ENCODE measurements at places on chromosomes 12 and 14. TPM values are rescaled to one million over a fixed set of nuclear protein-coding genes. Genes with fewer than 3 reads are reported as not detected.

The UNC79 gene
- 2.2 TPM for total RNA-seq

The DYRK4 gene
- total RNA-seq = 43.1 TPM

The PRH1 gene
- total RNA-seq = 17.4 TPM

The NXPH4 gene
- 0.71 TPM for total RNA-seq

The P2RX7 gene
- total RNA-seq = 0.12 TPM

The STAT2 gene
- total RNA-seq = 70.0 TPM

The C12orf54 gene
- not detected for total RNA-seq

The TSPAN9 gene
- total RNA-seq = 22.8 TPM

The TTC6 gene
- 0.40 TPM for total RNA-seq

The CFAP251 gene
- 1.6 TPM for total RNA-seq

The TMEM52B gene
- not detected for total RNA-seq

The CCDC177 gene
- total RNA-seq = 7.5 TPM

The GPR135 gene
- 3.5 TPM for total RNA-seq

The FAR2 gene
- total RNA-seq = 13.6 TPM

The TGM1 gene
- total RNA-seq = 6.4 TPM

The PZP gene
- total RNA-seq = not detected

The EML5 gene
- 1.3 TPM for total RNA-seq

The OR11G2 gene
- total RNA-seq = not detected

The CD163L1 gene
- 1.6 TPM for total RNA-seq

The RNU4-1 gene
- 4,497 TPM for total RNA-seq

The TAS2R13 gene
- 1.0 TPM for total RNA-seq

The PIP4P1 gene
- total RNA-seq = 40.8 TPM

The NKX2-1 gene
- total RNA-seq = not detected

The AQP2 gene
- total RNA-seq = not detected

The SCN8A gene
- total RNA-seq = 13.5 TPM

The ASPG gene
- total RNA-seq = not detected

The TMEM229B gene
- total RNA-seq = 5.9 TPM

The MMP19 gene
- total RNA-seq = not detected

The SDSL gene
- total RNA-seq = 3.3 TPM

The KLHL33 gene
- not detected for total RNA-seq

The SLC2A3 gene
- total RNA-seq = 52.2 TPM

The FIGNL2 gene
- total RNA-seq = 39.7 TPM

The STAC3 gene
- 3.8 TPM for total RNA-seq

The WSCD2 gene
- 1.4 TPM for total RNA-seq

The SMCO2 gene
- total RNA-seq = not detected

The SUSD6 gene
- total RNA-seq = 13.7 TPM

The JPH4 gene
- total RNA-seq = 1.4 TPM

The PTCSC3 gene
- not detected for total RNA-seq

The RILPL1 gene
- total RNA-seq = 24.9 TPM

The SYCP3 gene
- not detected for total RNA-seq

The FOXG1 gene
- not detected for total RNA-seq

The ZBTB25 gene
- 14.1 TPM for total RNA-seq

The FBRSL1 gene
- 118 TPM for total RNA-seq

The HOXC10 gene
- total RNA-seq = 1.8 TPM

The PLCZ1 gene
- not detected for total RNA-seq

The CLEC4D gene
- total RNA-seq = not detected

The ANO4 gene
- 0.23 TPM for total RNA-seq

The SLC6A15 gene
- total RNA-seq = 2.8 TPM

The DAO gene
- not detected for total RNA-seq

The MTRFR gene
- total RNA-seq = 19.0 TPM

The CBLN3 gene
- total RNA-seq = 1.0 TPM

The C14orf132 gene
- 42.1 TPM for total RNA-seq

The OVCH1 gene
- 0.16 TPM for total RNA-seq

The GLS2 gene
- 0.30 TPM for total RNA-seq

The VRTN gene
- total RNA-seq = not detected

The RBM23 gene
- 103 TPM for total RNA-seq
